ENCODE measurements at places on chromosomes 7 and 10. TPM values are rescaled to one million over a fixed set of nuclear protein-coding genes. Genes with fewer than 3 reads are reported as not detected.

LLCFC1 gene
- total RNA-seq, result not detected

CFTR gene
- not detected for total RNA-seq

ANKRD1 gene
- total RNA-seq, result 436 TPM

CYP2W1 gene
- total RNA-seq, result not detected

LRRC4 gene
- 1.3 TPM for total RNA-seq

CNPY1 gene
- not detected for total RNA-seq

LRRD1 gene
- total RNA-seq, result 0.24 TPM

CARD11 gene
- total RNA-seq, result 3.5 TPM

DNA sequence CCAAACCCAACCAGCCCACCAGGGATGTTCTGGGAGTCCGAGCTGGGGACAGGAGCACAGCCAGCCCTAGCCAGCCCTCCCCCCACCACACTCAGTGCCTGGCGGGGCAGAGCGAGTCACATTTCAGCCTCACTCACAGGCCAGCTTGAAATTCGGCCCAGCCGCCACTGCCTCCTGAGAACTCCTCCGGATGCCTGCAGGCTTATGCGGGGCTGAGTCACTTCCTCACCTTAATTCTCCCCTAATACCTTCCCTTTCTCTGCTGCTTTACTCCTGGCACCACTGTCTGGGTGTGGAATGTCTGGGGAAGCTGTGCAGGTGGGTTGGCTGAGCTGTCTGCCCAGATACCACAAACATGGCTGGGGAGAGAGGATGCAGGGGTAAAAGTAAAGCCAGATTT, 22.6 kb upstream of the DLG5 start:
- DNase-seq, result no peak

DNA sequence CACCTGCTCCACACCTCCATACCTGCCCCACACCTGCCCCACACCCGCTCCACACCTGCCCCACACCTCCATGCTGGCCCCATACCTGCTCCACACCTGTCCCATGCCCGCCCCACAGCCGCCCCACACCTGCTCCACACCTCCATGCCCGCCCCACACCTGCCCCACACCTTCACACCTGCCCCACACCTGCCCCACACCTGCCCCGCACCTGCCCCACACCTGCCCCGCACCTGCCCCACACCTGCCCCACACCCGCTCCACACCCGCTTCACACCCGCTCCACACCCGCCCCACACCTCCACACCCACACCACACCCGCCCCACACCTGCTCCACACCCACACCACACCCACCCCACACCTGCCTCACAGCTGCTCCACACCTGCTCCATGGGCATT, 53.0 kb downstream of the PARP12 start:
- DNase-seq, result no peak

- DNase-seq, result no peak
Observed at GRCh38 chr10:80459047-80459865, 5.1 kb downstream of the TSPAN14 start.

DNA sequence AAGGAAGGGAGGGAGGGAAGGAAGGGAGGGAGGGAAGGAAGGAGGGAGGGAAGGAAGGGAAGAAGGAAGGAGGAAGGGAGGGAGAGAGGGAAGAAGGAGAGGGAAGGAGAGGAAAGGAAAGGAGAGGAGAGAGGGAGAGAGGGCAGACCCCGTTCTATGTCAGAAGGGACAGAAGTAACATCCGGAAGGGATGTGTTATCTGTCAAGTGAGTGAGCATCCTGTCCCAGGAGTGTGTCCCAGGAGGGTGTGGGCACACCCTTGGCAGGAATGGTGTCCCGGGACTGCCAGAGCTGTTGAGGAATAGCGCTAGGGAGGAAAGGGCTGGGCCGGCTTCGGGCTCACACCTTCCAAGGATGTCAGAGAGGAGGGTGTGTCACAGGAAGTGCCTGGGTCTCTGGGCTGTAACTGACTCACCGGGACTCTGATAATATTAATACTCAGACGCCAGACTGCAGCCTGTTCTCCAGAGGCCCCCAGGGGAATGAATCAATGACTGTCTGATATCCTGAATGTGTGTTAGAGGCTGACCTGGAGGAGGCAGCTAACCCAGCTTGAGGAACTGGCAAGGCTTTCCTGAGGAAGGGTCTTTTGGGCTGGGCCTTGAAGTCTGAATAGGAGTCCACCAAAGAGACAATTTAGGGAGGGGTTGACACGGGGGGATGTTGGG, 125.6 kb upstream of the TNRC18 start:
- no peak for DNase-seq

GRCh38 chr7:105655500-105656380, 74.4 kb upstream of the EFCAB10 start:
- no peak for DNase-seq

- no peak for DNase-seq
Observed at GRCh38 chr10:104232613-104233102, 494 bp upstream of the CFAP43 start.

- no peak for DNase-seq
Observed at GRCh38 chr10:29446327-29446726, 157.5 kb downstream of the LYZL1 start.

DNA sequence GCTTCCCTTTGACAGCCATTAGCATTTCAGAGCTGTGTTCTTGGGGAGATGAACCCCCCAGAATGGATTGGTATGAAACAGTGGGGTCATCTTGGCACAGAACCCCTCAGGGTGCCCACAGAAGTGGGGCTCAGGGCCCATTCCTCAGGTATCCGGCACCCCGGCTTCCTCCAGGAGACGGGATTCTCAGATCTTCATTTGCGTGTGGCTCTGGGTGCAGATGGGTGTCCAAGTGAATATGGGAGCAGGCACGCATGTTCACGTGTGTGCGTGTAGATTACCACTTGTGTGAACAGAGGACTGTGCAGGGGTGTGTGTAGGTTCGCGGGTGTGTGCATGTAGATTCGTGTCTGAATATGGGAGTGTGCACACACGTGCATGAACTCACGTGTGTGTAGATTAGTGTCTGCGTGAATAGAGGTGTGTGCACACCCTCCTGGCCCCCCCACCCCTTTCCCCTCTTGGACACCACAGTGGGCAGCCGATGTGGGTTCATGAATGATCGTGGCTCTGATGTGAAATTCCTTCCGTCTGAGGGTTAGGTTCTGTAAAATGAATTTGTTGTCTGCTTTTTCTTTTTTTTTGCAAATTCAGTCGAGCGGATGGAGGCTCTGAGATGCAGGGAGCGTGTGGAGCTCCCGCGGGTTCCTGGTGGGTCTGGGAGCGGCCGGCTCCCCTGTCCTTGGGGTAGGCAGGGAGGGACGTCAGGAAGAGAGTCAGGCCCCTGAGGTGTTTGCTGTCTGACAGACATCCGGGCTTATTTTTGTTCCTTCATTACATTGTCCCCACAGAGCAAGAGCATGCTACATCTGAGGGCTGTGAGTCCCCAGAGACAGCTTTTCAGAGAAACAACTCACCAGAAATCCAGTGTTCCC, 7.4 kb downstream of the ELFN1 start:
- DNase-seq, result no peak

DNA sequence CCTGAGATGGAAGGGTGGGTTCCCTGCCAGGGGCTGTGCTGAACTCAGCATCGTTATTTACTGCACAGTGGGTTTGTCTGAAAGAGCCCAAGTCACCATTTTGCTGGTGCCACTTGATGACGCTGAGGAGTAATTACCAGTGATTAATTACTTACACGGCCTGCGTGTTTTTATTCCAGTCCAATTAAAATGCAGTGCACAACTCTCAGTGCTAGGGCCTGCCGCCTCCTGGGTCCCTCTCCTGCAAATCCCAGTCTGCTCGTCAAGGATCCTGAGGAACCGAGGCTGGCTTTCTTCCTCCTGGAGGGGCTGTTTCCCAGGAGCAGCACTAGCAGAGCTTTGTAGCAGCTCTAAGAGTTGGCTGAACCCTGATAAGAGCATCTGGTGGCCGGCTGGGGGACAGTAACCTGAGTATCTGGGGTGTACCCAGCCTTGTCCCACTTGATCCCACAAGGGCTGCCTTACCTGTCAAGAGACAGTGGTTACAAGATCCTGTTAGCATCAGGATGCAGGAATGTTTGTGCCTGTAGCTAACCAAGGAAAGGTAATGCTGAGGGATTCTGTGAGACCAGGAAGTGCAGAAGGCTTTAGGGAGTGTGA, 45.1 kb upstream of the LRRC4 start:
- no peak for DNase-seq

GRCh38 chr10:86257683-86258082, 108.9 kb downstream of the GRID1 start:
- no peak for DNase-seq

DNA sequence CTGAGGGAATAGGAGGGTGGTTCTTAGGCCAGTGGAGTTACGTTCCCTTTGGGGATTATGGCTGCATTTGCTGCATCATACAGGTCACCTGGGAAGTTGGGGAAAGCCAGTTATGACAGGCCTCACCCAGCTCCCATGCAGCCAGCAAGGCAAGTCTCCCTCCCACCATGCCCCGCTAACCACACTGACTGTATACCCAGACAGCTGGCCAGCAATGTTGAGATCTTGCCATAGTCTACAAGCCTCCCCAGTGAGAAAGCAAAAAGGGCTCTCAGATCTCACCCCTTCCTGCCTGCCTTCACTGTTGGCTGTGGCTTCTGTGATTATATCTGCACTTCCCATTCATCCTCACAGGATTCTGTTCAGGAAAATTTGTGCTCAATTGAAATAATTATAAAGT, 133.3 kb upstream of the HGF start:
- no peak for DNase-seq
